ENCODE measurements at places on chromosomes 3 and 15. TPM values are rescaled to one million over a fixed set of nuclear protein-coding genes. Genes with fewer than 3 reads are reported as not detected.
A peak's percentile ranks its signal among the peaks of the same experiment; 100 is the strongest.

DNA sequence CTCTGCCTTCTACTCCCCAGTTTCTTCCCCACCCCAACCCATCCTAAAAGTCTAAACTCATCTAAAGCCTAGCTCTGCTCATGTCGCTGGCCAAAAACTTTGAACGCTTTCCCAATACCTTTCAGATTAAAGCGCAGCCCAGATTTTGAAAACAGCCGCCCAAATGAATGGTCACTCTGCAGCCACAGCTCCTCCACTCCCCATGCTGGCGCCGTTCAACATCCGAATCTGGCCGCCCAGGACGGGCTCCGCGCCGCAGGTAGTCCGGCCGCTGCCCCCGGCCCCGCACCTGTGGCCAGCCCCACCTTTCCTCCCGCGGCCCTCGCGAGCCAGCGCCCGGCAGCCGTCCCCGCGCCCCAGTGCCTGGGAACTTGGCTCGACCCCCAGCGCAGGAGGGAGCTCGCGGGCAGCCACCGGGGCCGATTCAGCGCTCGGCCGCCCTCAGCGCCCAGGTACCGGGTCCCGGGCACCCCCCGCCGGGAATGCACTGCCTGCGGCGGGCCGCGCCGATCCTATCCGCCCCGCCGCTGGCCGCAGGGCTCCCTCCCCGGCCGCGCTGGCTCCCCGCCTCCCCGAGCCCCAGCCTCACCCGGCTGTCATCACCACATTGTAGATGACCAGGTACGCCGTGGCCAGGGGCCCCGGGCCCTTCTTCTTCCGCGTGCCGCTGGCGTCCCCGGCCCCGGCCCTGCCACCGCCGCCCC is 417 bp downstream of the HACD2 start:
- H3K27ac ChIP-seq, result peak overlapping the region; percentile 95
- peak overlapping the region; percentile 90 for H3K4me3 ChIP-seq
- peaks cover 21% of the 10 kb centered on the region for H3K4me1 ChIP-seq
- no peaks in the 10 kb centered on the region for H3K27me3 ChIP-seq
- DNase-seq, result peak; percentile 10
- H3K36me3 ChIP-seq, result peaks cover 20% of the 10 kb centered on the region

DNA sequence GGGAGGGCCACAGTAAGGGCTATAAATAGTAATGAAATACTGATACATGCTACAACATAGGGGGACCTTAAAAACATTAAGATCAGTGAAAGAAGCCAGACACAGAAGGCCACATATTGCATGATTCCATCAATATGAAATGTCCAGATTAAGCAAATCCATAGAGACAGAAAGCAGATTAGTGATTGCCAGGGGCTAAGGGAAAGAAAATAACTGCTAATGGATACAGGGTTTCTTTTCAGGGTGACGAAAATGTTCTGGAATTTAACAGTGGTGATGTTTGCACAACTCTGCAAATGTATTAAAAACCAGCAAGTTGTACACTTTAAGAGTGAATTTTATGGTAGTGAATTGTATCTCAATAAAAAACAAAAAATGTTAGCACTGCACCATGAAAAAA is 37.0 kb downstream of the PIK3R4 start:
- no peak for DNase-seq
- no peak overlapping the region for H3K4me3 ChIP-seq
- no peaks in the 10 kb centered on the region for H3K4me1 ChIP-seq
- H3K36me3 ChIP-seq, result peaks cover 6% of the 10 kb centered on the region

DNA sequence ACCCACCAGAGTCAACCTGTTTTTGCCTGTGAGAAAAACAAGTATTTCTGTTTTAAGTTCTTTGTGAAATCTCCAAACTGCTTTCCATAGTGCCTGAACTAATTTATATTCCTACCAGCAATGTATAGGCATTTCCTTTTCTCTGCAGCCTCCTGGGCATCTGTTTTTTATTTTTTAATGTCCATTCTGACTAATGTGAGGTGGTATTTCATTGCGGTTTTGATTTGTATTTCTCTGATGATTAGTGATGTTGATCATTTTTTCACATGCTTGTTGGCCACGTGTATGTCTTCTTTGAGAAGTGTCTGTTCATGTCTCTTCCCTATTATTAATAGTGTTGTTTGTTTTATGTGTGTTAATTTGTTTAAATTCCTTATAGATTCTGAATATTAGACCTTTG is 820.5 kb downstream of the MCTP2 start:
- H3K27ac ChIP-seq, result no peak overlapping the region
- DNase-seq, result no peak
- H3K4me1 ChIP-seq, result no peaks in the 10 kb centered on the region
- H3K4me3 ChIP-seq, result no peak overlapping the region
- no peaks in the 10 kb centered on the region for H3K36me3 ChIP-seq

DNA sequence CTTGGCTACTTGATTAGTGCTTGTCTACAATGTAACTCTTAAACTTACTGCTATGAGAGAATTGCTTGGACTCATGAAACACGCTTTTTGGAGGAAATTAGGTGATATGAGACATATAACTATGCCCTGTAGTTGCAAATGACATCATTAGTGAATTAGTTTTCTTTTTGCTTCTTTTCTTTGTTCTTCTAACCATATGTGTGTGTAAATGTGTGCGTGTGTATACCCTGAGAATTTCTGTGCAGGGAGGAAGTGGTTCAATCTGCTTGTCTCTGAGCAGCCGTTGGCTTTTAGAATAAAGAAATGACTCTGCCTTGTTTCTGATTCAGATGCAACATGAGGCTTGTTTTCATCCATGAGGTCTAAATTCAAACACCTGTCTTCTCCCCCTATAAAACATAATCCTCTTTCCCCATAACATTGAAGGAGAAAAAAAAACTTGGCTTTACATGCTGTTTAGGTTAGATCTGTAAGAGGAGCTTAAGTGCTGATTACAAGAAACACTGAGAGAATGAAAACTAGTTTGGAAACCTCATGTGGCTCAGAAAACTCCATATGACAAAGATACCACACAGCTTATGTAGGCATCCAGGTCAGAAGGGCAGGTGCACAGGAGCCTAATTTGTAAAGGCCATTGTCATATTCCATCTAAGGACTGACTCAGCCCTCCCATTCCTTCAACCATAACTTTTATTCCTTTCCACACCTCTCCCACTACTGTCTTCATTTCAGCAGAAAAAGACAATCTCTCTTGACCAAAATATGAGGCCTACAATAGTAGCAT is 30.5 kb upstream of the BLM start:
- H3K4me3 ChIP-seq, result no peak overlapping the region
- H3K27ac ChIP-seq, result peak overlapping the region; percentile 50
- DNase-seq, result no peak
- H3K27me3 ChIP-seq, result no peaks in the 10 kb centered on the region

DNA sequence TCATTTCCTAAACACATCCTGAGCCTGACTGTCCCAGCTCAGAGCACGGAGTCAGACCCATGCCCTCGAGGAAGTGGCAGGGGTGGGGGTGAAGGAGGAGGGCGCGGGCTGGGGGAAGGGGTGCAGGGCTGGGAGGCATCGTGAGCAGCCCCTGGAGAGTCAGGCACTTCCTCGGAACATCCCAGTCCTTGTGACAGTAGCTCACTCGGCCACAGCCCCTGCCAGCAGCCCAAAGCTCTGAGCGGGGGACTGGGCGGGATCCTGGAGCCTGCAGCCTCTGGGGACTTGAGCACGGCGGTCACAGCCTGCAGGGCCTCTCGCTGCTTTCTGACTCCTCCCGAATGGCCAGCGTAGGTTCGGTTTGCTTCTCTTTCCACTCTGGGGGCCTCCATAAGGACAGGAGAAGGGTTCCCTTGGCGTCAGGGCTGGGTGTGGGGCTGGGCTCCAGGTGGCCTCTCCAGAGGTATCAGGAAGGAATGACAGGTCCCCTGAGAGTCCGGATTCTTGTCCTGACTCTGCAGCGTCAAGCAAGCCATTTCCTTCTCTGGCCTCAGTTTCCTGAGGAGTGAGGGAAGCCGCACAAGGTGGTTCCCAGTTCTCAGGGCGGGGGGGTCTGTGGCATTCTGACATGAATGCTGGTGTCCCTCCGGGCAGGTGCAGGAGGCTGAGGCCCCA is 20.9 kb downstream of the PSTPIP1 start:
- DNase-seq, result no peak
- H3K36me3 ChIP-seq, result no peaks in the 10 kb centered on the region
- H3K4me1 ChIP-seq, result no peaks in the 10 kb centered on the region
- no peak overlapping the region for H3K4me3 ChIP-seq
- H3K27me3 ChIP-seq, result no peaks in the 10 kb centered on the region

SEMA7A gene
- total RNA-seq, result 0.45 TPM

Measured in A673 (cell line).